Coronary artery (tissue), 2 donors: ENCODE measurements at places on chromosomes 3 and 15.

DNA sequence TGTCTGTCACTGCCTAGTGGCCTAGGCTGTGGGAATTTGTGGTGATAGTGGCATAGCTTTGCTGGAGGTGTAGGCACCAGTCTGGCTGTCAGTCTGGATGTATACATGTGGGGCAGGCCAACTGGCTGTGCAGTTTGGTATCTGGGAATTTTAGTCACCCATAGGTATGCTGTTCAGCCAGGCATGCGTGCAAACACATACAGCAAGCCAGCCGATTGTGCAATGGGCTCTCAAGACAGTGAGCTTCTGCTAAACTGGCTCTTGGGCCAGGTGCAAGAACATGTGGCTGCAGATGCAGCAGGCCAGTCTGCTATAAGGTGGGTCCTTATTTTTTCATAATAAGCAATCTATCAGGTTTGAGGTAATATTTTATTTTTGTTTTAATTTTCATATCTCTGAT is 87.1 kb upstream of the PLSCR5 start:
- no peak for DNase-seq

DNA sequence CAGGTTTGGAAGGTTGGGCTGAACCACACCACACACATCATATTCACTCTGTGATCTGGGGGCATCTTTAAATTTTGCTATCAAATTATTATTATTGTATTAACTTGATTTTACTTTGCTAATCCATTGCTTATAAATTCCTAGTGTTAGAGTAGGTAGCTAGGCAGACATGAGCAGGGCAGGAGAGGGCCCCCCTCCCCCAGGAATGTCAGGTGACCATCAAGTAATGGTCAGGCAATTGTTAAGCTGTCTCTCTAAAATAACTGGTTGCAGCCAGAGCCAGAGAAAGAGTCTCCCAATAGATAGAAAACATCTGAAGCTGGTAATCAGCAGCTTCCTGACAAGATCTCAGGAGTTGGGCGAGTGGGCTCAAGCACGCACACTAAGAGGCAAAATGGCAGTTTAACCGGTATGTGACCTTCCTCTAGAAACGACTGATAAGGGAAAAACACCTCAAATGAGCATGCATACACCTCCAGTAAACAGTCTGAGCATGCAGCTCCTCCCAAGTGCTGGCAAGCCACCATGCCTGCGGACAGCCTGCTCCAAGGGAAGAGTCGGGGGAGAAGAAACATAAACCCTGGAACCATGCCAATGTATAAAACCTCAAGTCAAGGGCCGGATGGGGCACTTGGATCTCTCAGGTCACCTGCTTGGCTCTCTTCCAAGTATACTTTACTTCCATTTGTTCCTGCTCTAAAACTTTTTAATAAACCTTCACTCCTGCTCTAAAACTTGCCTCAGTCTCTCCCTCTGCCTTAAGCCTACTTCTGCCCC is 3.1 kb upstream of the CXCR6 start:
- DNase-seq, result no peak

GRCh38 chr3:153439780-153440179 is 277.8 kb downstream of the RAP2B start:
- DNase-seq, result no peak

- no peak for DNase-seq
Observed at GRCh38 chr3:46098319-46098761, 71.1 kb upstream of the XCR1 start.

GRCh38 chr3:189301479-189301878 is 129.7 kb downstream of the TPRG1 start:
- DNase-seq, result no peak

DNA sequence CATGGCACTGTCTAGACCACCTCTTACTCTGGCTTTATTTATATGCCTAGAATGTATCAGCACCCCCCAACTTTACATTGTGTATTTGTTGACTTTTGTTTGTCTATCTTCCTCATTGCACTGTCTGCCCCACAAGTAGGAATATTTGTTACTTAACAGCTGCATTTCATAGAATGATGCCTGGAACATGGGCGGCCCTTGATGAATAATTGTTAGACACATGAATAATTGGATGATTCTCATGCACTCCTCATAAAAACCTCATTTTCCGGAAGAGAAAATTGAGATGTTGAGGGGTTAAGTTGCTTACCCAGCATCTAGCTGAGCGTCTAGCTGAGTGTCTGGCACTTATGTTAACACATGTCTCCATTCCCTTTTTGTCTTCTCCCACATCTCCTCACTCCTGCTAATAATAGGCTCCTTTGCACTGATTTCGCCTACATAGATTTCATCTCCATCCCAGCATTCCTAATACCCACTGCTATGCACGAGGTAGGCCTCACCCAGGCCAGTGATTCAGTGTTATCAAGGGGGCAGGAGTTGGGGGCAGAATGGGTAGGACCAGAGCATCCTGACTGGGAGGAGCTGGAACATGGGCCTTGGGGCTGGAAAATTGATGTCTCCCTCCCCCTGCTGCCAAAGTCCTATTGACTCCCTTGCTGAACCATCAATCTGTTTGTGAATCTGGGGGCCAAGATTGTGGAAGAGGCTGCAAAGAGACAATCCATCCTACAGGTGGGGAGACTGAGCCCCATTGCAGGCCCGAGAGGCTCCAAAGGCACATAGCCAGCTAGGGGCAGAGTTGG is 7.8 kb upstream of the WNT7A start:
- DNase-seq, result peak; percentile 45

DNA sequence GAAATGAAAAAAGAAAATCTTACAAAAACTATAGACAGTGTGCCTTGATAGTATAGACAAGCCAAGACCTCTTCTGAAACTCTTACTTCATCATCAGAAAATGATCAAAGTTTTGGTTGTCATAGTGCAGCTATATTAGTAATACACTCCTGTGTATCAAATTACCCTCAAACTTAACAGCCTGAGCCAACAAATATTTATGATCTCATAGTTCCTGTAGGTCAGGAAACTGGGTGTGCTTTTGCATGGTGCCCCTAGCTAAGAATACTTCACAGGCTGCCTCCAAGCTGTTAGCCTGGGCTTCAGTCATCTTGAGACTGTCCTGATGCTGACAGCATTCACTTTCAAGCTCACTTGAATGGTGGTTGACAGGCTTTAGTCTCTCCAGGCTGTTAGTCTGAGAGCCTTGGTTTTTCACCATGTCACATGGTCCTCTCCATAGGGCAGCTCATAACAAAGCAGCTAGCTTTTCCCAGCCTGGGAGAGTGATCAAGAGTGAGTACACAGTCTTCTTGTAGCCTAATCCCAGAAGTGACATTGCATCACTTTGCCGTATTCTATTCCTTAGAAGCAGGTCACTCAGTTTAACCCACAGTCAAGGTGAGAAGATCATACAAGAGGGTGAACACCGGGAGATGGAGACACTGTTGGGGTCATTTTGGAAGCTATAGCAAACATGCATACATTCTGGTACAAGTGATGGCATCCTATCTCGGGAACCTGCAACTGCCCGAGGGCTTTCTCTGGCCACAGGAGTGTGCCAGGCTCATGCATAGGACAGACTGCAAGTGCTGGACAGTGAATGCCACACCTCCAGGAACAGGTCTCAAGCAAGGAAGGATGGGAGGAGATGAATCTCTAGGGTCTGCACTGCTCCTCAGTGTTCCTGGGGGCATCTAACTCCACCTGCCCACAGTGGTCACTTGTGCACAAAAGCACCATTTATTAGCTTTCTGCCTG is 173.4 kb upstream of the CADPS start:
- no peak for DNase-seq

DNA sequence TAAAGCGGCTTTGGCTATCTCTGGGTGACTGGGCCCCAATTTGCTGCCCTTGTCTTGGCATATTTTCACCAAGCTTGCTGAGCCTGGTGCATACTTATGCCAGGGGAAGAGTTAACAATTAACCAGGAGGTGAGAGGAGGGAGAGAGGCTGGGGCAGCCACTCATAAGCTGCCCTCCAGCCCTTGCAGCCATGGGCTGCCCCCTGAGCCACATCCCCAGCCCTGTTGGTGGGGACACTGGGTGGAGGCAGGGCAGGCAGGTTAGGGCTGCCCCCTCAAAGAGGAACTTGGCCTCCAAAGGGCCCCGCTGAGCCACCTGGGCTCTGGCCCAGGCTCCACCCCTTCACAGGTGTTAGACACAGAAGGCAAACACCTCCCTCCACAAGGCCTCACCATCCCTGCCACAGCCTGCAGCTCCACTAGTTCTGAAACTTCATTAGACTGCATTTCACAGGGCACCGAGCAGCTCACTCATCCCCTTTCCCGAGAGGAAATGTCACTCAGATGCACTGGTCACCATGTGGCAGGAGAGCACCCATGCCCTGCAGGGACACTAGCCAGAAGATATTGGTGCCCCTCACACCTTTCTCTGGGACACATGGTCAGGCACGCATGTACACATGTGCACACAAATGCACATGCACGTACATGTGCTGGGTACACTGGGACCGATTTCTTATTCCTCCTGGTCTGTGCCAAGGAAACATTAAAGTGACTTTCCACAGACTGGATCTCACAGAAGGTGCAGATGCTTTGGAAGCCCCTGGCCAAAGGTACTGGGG is 20.2 kb downstream of the AMOTL2 start:
- DNase-seq, result no peak

GRCh38 chr3:139481116-139481515 is 4.8 kb upstream of the RBP2 start:
- DNase-seq, result no peak

DNA sequence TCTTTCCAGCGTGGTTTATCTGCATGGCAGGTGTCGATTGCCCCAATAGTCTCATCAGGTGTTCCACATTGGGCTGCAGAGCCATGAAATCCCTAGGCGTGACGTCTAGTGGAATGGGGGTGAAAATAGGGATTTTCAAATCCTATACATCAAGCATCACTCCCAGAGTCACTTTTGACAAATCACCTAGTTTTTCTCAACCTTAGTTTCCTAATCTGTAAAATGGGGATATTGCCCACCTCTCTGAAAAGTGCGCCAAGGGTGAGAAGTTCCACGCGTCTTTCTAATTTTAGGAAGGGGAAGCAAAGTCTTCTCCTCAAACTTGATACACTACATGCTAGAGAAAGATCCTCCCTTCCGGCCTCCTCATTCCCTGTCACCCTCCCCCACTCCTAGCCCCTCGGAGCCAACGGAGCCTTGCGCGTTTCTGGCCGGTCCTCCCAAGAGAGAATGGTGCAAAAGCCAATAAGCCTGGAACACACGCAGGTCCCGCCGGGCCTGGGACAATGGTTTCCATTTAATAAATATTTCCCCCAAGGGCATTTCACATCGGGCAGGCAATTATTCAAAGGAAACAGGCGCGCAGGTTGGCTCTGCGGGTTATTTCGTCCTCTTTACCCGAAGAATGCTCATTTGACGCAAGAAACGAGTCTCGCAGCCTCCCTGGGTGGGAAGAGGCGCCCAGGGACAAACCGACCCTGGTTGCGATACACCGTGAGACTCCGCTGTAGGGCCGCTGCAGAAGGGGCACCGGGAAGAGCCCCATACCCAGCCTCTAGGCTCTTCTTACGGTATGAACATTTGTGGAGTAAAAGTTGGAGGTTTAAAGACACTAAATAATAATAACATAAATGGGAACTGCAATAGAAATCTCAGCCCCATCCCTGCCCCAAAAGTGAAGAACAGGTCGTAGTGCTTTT is 1.2 kb upstream of the SOX14 start:
- no peak for DNase-seq

GRCh38 chr3:68878322-68878721 is 54.0 kb downstream of the TAFA4 start:
- DNase-seq, result no peak

- DNase-seq, result peak; percentile 24
Observed at GRCh38 chr3:134086616-134087015, 56.9 kb upstream of the SLCO2A1 start.

GRCh38 chr3:56792193-56792592 is 9.6 kb downstream of the ARHGEF3 start:
- DNase-seq, result no peak

DNA sequence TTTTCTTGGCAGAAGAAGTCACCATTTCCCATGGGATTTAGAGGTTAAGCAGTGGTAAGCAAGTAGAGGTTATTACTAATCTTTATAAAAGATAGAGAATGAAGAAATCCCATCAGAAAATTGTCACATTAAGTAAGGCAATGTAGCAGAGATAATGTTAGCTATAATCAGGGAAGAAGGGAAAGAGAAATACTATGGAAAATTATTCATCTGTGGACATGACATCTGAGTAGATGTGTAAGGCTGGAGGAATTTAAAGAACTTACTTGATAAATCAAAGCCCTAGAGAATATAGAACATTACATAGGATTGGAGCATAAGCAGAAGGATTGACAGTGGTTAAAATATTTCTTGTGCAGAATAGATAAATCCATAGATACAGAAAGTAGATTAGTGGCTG is 553.1 kb upstream of the CBLB start:
- DNase-seq, result no peak

DNA sequence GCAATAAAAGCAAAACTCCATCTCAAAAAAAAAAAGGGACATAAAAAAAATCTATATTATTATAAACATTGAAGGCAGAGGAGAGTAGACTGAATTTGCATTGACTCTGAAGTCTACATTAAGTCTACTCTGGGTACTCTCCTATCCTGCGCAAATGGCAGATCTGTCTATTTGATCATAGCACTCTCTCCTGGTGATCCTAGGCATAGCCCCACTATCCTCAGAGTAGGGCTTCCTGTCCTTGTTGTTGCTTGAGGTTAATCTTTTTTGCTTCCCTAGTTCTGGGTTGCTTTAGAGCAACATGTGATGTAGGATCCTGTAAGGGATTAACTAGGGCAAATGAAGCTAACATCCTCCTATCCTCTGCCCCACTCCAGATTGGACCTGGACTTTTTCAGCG is 82.1 kb upstream of the LRRFIP2 start:
- no peak for DNase-seq

DNA sequence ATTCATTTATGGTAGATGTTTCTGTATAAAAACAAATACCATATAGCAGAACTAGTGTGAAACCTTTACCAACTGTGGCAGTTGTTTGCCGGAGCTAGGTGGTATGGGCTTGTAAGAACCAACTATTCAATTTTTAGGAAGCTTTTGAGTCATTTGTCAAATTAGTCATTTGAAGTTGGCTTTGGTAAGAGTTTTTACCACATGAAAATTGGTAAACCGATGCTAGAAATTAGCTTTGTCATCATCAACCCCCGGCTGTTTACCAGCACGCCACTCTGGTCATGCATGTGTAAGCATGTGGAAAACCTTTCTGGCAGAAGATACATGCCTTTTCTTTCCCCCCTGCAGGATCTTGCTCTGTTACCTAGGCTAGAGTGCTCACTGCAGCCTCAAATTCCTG is 63.3 kb downstream of the IL1RAP start:
- no peak for DNase-seq

GRCh38 chr3:97021778-97022177 is 207.4 kb downstream of the EPHA6 start:
- DNase-seq, result no peak

DNA sequence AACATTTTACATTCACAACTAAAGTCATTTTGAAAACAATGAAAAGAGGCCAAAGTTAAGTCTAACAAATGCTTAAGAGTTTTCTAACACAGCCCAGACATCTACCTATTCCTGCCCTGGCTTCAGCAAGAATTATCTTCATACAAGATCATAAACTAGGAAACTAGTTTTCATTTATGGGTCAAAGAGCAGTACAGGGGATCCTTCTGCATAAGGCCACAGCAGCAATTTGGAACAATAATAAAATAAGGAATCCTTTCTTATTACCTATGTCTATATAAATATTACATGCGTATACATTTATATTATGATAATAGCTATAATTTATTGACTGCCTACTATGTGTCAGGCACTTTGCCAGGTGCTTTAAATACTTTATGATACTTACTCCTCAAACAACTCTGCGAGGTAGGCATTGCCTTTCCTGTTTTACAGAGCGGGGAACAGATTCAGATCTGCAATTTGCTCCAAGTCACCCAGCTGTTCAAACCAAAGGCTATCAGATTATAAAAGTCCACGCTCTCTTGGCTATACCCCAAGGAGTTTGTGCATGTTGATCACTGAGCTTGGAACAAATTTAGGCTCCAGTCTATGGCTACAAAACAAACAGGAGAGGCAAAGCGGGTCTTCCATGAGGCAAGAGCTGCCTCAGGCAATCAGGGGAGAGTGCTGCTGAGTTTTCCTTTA is 196.4 kb downstream of the RORA start:
- no peak for DNase-seq
